Lower leg skin (tissue), 4 donors: ENCODE measurements at places on chromosomes 4 and X.

- no peak for DNase-seq
Observed at GRCh38 chrX:47148946-47149345, 3.9 kb downstream of the RBM10 start.

DNA sequence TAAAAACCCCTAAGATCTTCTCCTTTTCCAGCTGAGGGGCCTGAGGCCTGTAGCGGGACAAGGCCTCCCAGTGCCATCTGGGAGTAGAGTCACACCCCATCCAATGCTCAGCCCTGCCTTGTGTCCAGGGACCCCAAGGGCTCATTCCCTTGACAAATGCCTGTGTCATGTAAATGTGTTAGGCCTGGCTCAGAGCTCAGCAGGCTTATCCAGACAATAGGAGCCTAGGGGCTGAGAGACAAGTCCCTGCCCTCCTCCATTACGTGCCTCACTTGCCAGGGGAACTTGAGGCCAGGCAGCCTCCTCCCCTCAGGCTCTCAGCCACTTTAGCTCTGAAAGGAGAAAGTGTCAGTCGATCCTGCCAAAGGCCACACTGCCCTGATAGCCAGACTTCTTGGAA lies 166.8 kb upstream of the MAMLD1 start:
- no peak for DNase-seq

GRCh38 chrX:120575379-120576114 lies 14.8 kb upstream of the CUL4B start:
- no peak for DNase-seq

DNA sequence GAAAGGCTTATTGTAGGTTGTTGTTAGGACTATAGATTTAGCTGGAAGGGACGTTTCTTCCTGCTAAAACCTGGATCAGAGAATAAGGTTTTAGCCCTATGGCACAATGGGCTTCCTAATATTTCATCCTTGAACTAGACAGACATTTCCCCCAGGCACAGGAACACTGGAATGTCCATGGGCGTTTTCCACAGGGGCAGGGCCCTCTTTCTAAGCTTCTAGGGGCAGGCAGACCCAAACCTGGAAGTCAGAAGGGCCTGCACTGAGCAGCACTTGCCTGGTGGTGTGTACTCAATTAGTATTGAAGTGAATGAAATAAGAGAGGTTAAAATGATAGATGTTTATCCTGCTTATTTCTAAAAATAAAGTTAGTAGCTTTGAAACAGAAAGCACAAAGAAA lies 41.1 kb downstream of the CASP6 start:
- DNase-seq = no peak

GRCh38 chrX:88604433-88605221 lies 142.4 kb upstream of the CPXCR1 start:
- DNase-seq = no peak
